Activated CD4-positive, alpha-beta T cell treated with anti-CD3 and anti-CD28 coated beads for 1 hour (primary cell): ENCODE measurements at places on chromosomes 5 and 9.

- DNase-seq, result no peak
Measured at GRCh38 chr9:25412646-25413045, 265.6 kb downstream of the TUSC1 start.

DNA sequence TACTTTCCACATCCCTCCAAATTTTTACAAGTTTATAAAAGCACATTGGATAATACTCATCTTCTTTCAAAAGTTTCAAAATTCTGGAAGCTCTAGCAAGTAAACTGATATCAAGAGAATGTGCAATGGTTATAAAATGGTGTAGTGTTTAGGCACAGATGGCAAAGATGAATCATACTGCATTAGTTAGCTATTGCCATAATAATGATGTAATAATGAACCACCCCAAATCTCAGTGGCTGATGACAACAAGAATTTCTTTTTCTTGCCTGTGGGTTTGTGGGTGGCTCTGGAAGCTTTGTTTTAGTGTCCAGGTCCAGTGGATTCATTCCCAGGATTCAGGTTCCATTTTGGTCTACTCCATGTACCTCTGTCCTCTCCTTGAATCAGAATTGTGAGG, 319.0 kb downstream of the BRINP1 start:
- no peak for DNase-seq

DNA sequence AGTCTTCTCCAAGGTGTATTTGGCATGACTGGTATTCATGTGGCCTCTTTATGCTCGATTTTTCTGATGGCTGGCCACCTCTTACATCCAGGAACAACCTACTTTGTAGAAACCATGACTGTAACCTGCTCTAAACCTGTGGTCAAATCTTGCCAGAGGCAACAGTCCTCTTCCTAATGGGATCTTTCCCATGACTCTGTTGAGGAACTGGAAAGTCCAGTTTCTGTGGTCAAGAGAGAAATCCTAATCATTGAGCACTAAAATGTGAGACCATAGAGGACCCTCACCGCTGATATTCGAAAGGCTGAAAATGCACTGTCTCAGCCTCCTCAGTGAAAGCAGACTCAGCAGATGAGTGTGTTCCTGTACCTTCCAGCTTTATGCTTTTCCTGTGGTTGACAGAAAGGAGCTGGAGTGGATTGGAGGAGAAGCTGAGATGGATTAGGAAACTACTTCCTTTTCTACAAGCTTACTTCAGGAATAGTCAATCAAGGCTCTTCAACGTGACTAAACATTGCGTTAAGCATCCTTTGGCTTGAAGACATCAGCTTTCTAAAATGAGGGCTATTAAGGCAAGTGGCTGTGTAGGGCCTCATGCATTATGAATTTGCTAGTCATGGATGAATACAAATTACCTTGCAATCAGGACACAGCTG, 69.7 kb upstream of the DAPK1 start:
- DNase-seq, result no peak

- DNase-seq, result no peak
Measured at GRCh38 chr9:13292782-13293181, 13.3 kb upstream of the MPDZ start.

DNA sequence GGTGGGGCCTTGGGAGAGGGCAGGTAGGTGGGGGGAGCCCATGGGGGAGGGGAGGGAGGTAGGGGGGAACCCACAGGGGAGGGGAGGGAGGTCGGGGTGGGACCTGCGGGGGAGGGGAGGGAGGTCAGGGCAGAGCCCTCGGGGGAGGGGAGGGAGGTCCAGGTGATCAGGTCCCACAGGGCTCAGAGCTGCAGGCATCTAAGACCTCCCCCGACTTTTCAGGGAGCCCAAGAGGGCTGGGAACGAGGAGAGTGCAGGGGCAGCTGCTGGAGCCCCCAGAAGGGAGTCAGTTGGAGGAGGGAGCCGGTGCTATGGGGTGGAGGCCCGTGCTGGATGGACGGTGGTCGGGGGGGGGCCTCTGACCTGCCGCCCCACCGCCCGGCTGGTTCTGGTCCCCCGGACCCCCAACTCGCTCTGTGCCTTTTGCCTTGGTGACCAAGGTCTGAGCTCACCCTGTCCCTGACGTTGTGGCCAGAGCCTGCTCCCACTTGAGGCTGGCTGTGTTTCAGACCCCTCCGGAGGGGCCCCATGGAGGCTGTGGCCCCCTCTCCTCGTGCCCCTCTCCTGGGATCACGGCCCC, 31.8 kb downstream of the SLC9A3 start:
- no peak for DNase-seq

DNA sequence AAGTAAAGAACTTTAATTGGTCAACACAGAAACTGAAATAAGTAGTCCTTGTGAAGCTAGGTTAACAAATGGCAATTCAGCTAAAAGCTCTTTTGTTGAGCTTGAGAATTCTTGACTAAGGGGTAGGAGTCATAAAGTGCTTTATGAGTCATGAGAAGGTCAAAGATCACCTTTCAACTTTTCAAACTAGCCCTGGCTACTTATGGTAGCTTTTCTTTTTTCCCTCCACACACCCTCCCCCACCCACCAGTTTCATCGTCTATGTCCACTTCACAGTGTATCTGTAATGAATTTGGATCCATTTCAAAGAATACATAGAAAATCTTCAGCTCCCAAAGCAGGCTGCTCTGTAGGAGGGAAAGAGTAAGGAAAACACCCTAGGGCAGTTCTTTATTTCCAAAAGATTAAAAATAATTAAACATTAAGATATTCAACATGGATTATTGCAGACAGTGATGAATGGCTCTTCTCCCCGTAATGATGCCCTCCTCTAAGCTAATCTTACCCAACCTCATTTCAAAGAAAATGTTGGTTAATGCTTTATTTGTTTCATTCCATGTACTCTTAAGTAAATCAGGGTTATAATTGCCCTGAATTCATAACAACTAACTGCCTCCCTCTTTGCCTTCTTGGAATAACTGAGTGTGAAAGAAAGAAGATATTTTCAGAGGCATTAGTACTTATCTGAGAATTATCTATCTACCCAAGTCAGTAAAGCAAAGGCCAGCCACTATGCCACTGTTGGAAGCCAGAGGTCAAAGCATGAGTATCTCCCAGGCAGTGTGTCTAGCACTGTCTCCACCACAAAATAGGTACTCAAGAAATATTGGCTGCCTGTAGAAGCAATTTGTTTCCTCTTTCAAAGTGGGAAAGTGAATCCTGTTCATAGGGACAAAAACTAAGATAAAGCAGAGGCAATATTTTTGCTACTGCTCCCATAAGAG, 290.6 kb downstream of the PIK3R1 start:
- no peak for DNase-seq

DNA sequence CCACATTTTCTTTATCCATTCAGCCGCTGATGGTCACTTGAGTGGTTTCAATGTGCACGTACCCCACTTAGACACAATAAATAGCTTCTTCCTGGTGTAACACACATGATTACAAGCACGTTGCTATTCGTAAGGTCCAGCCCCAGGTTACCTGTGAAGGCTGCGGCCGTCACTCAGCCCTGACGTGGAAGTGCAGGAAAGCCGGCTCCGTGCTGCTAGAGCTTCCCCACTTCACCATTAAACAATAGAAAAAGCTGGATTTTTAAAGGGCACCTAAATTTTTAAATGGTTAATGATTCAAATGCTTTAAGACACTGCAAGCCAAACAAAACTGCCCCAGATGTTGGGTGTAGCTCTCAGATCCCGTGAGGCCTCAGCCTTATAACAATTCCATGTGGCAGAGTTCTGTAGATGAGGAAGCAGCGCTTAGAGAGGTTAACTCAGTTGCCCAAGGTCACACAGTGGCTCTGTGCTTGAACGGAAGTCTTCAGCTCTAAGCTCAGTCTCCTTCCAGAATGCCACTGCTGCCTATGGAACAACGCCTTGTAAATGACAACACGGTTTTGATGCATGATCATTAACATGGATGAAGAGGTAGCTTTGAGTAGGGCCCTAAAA, 125.7 kb downstream of the COL23A1 start:
- DNase-seq, result no peak

GRCh38 chr5:154714266-154714986, 40.8 kb upstream of the LARP1 start:
- no peak for DNase-seq

GRCh38 chr5:174917976-174918554, 193.7 kb downstream of the MSX2 start:
- no peak for DNase-seq

- no peak for DNase-seq
Measured at GRCh38 chr9:130446101-130446861, 1.5 kb downstream of the ASS1 start.
